ENCODE measurements at places on chromosomes 13 and 19. TPM values are rescaled to one million over a fixed set of nuclear protein-coding genes. Genes with fewer than 3 reads are reported as not detected.

Gene ZNF507
- total RNA-seq, result 36.1 TPM

GRCh38 chr19:46689358-46689757 is 27.6 kb downstream of the PRKD2 start:
- no peak for DNase-seq
- no peak overlapping the region for H3K27ac ChIP-seq
- H3K4me1 ChIP-seq, result no peaks in the 10 kb centered on the region
- no peak overlapping the region for H3K4me3 ChIP-seq
- no peaks in the 10 kb centered on the region for H3K27me3 ChIP-seq

GRCh38 chr19:19033426-19034203 is at the start of the genes ARMC6 and SUGP2:
Gene ARMC6, plus strand, starts transcription at chr19:19033603. Its CDS starts 607 bp downstream, at chr19:19034210.
Gene SUGP2, minus strand, starts transcription at chr19:19033517. Its CDS starts 2,446 bp downstream, at chr19:19031071.
- peaks cover 36% of the 10 kb centered on the region for H3K36me3 ChIP-seq
- no peaks in the 10 kb centered on the region for H3K4me1 ChIP-seq
- peak; percentile 92 for DNase-seq
- peak within 1 kb of the TSS; percentile 93 for H3K4me3 ChIP-seq

DNA sequence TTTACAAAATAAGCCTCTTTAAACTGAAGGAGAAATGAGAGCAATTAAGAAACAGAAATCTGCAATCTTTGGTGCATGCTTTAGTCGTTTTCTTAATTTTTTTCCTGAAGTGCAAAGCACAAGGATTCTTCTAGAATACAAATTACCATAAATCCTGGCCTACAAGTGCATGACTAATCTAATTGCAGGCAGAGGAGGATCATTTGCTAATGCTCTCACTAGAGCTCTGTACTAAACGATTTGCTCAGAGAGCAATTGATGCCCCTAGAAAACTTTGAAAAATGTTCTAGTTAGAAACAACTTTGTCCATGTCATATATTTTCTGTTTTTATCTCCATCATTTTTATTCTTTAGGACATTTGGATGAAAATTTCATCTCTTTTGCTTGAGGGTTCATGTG is 193.2 kb downstream of the POU4F1 start:
- H3K4me3 ChIP-seq, result no peak overlapping the region
- peak; percentile 22 for DNase-seq
- no peaks in the 10 kb centered on the region for H3K36me3 ChIP-seq

DNA sequence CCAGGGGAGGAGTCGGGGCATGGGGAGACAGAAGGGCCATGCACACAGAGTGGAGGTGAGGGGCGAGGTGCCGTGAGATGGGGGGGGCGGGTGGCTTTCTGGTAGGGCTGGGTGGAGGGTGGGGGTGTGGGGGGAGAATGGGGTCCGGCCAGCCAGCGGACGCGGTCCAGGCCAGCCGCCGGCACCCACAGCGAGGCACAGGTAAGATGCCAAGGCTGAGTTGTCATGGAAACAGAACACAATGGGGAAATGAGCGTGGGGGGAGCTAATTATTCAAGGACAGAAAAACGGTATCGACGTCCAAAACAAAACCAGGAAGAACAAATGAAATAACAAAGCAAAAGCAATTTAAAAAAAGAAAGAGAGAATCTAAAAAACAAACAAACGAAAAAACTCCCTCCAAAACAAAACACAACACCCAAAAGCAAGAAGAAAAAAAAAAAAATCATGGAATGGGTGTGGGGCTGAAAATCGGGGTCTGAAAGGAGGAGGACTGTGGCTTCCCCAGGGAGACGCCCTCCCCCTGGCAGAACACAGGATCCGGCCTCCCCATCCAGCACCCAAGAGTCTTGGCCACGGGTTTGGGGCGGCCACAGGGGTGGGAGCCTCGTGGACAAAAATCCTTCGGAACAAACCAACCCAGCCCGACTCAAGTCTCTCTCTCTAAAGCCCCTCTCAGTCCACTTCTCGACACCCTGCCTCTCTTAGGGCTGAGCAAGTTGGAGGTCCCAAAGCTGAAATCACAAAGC is 92.5 kb downstream of the PTPRS start:
- no peak overlapping the region for H3K27ac ChIP-seq
- H3K27me3 ChIP-seq, result no peaks in the 10 kb centered on the region
- DNase-seq, result no peak
- no peak overlapping the region for H3K4me3 ChIP-seq
- H3K4me1 ChIP-seq, result no peaks in the 10 kb centered on the region

DNA sequence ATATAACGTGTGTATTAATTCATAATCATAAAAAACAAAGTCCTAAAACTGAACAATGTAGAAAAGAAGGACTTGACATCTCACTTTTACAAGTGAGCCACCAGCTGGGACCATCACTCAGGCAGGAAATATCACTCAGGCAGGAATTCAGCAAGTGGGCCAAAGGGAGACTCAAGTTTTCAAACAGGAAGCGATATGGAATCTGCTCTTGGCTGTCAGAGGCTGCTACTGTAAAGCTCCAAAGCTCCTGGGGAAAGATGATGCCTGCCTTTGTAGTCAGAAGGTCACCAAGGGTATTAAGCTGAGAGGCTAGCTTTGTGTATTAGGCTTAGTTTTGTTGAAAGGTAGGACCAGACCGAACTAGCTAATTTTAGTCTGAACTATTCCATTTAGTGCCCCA is 5.5 kb upstream of the AKAP11 start:
- no peaks in the 10 kb centered on the region for H3K27me3 ChIP-seq
- no peaks in the 10 kb centered on the region for H3K36me3 ChIP-seq
- peak; percentile 75 for DNase-seq
- peak overlapping the region; percentile 56 for H3K27ac ChIP-seq

Gene CYP4F11
- total RNA-seq, result 0.13 TPM

GRCh38 chr19:9641810-9642209 is 20.8 kb upstream of the ZNF561 start:
- DNase-seq, result no peak
- no peak overlapping the region for H3K4me3 ChIP-seq
- no peaks in the 10 kb centered on the region for H3K27me3 ChIP-seq
- H3K36me3 ChIP-seq, result no peaks in the 10 kb centered on the region
- no peak overlapping the region for H3K27ac ChIP-seq
- H3K4me1 ChIP-seq, result no peaks in the 10 kb centered on the region

Gene DIRAS1
- total RNA-seq, result 46.5 TPM

DNA sequence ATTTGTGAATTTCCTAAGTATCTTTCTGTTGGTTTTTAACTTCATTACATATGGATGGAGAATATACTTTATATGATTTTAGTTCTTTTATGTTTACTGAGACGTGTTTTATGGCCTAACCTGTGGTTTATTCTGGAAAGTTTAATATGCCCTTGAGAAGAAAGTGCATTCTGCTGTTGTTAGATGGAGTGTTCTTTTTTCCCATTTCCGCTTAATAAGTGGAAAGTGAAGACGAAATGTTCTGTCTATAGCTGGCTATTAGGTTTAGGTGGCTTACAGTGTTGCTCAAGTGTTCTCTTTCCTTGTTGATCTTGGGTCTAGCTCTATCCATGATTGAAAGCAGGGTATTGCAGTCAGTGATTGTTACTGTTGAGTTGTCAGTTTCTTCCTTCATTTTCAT is 17.2 kb upstream of the TIMM50 start:
- no peak for DNase-seq
- no peak overlapping the region for H3K4me3 ChIP-seq
- peaks cover 70% of the 10 kb centered on the region for H3K36me3 ChIP-seq
- no peaks in the 10 kb centered on the region for H3K4me1 ChIP-seq

- no peak overlapping the region for H3K4me3 ChIP-seq
- H3K4me1 ChIP-seq, result peaks cover 11% of the 10 kb centered on the region
- no peaks in the 10 kb centered on the region for H3K27me3 ChIP-seq
- H3K27ac ChIP-seq, result peak overlapping the region; percentile 53
- DNase-seq, result peak; percentile 88
These were observed 28.9 kb upstream of the CACTIN start for GRCh38 chr19:3655402-3656072.

DNA sequence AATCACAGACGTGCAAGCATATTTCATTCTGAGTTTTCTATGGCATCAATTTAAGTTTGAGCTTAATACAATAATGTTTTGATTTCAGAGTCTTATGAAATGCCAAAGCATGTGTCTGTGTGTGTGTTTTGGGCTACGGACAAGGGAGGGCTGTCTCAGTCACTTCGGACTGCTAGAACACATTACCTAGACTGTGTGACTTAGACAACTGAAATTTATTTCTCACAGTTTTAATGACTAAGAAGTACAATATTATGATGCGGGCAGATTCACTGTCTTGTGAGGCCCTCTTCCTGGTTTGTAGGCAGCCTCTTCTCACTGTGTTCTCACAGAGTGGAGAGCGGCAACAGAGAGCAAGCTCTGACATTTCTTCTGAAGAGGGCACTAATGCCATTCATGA is 1202.0 kb downstream of the EFNB2 start:
- no peak overlapping the region for H3K27ac ChIP-seq
- no peaks in the 10 kb centered on the region for H3K27me3 ChIP-seq
- H3K4me3 ChIP-seq, result no peak overlapping the region
- no peaks in the 10 kb centered on the region for H3K4me1 ChIP-seq
- no peak for DNase-seq
- no peaks in the 10 kb centered on the region for H3K36me3 ChIP-seq
